PC-3 (cell line): ENCODE measurements at places on chromosomes 4 and X. TPM values are rescaled to one million over a fixed set of nuclear protein-coding genes. Genes with fewer than 3 reads are reported as not detected.

Gene UNC5C
- total RNA-seq: not detected in 2 replicates

Gene DOK7
- total RNA-seq: 2.5 and 4.9 TPM in 2 replicates

Gene RAB41
- not detected in 2 replicates for total RNA-seq

Gene SYTL4
- 2.7 and 3.2 TPM in 2 replicates for total RNA-seq

Gene PAK3
- total RNA-seq: 2.0 and 2.1 TPM in 2 replicates

Gene RBMXL3
- total RNA-seq: not detected in 2 replicates

Gene GSX2
- not detected in 2 replicates for total RNA-seq

Gene GPR119
- not detected in 2 replicates for total RNA-seq

Gene AIMP1
- total RNA-seq: 15.3 and 15.9 TPM in 2 replicates

Gene GRIA3
- not detected in 2 replicates for total RNA-seq

Gene RRH
- 0.18 and 0.29 TPM in 2 replicates for total RNA-seq

Gene ZNF182
- 1.2 and 3.8 TPM in 2 replicates for total RNA-seq

Gene OGT
- total RNA-seq: 94.2 and 99.8 TPM in 2 replicates

Gene BEX2
- 1.6 and 2.8 TPM in 2 replicates for total RNA-seq

Gene MAPK10
- total RNA-seq: 0.44 TPM in 1 of 2 replicates, not detected in the other

Gene MOB1B
- total RNA-seq: 11.4 and 12.6 TPM in 2 replicates

Gene CPLX1
- total RNA-seq: 0.87 and 2.6 TPM in 2 replicates

Gene KLHL5
- 84.8 and 92.7 TPM in 2 replicates for total RNA-seq

Gene HS3ST1
- total RNA-seq: 4.1 and 4.2 TPM in 2 replicates

Gene PAGE5
- total RNA-seq: not detected in 2 replicates

Gene MAOA
- total RNA-seq: 6.3 and 7.4 TPM in 2 replicates

Gene SYNPO2
- 0.04 and 0.06 TPM in 2 replicates for total RNA-seq

Gene HOPX
- 0.87 TPM in 1 of 2 replicates, not detected in the other for total RNA-seq

Gene DGKK
- total RNA-seq: not detected in 2 replicates

Gene SGCB
- total RNA-seq: 17.3 and 17.7 TPM in 2 replicates

Gene MAGEB1
- not detected in 2 replicates for total RNA-seq

Gene MTMR1
- 31.8 and 39.0 TPM in 2 replicates for total RNA-seq

Gene UGT2B15
- total RNA-seq: not detected in 2 replicates

Gene PAGE1
- 1.7 and 4.5 TPM in 2 replicates for total RNA-seq

Gene BMP3
- total RNA-seq: 1.5 and 1.8 TPM in 2 replicates

Gene USP17L13
- total RNA-seq: not detected in 2 replicates

Gene POLN
- 0.26 and 1.5 TPM in 2 replicates for total RNA-seq

Gene NAT8L
- 1.6 and 2.0 TPM in 2 replicates for total RNA-seq

Gene BBS12
- 0.69 and 1.7 TPM in 2 replicates for total RNA-seq

Gene KLHL15
- 7.3 and 8.5 TPM in 2 replicates for total RNA-seq

Gene F11
- not detected in 2 replicates for total RNA-seq
